ENCODE measurements at places on chromosomes 11 and 22.

GRCh38 chr11:69662806-69663205 is 12.3 kb downstream of the LTO1 start:
- DNase-seq: no peak

- DNase-seq: no peak
Observed at GRCh38 chr11:117827521-117828511, 3.3 kb upstream of the FXYD2 start.

DNA sequence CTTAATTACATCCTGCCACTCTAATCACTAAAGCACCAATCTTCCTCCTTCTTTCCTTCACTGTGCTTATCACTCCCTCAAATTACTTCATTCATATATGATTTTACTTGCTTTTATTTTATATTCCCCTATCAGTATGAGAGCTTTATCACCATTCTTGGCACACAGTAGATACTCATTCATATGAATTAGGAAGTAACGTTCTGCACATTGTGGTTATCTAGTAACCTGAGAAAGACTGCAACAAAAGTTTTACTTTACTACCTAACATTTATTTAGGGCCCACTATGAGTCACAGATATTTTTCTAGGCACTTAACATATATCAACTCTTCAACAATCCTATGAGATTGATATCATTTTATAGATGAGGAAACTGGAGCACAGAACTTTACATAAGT is 1559.9 kb upstream of the TENM4 start:
- DNase-seq: no peak

GRCh38 chr22:32555581-32555980 is 81.0 kb downstream of the FBXO7 start:
- no peak for DNase-seq

- no peak for DNase-seq
Observed at GRCh38 chr11:31337806-31338205, 31.7 kb downstream of the DCDC1 start.

- peak; percentile 75 for DNase-seq
Observed at GRCh38 chr11:33329705-33330329, 72.6 kb downstream of the HIPK3 start.

DNA sequence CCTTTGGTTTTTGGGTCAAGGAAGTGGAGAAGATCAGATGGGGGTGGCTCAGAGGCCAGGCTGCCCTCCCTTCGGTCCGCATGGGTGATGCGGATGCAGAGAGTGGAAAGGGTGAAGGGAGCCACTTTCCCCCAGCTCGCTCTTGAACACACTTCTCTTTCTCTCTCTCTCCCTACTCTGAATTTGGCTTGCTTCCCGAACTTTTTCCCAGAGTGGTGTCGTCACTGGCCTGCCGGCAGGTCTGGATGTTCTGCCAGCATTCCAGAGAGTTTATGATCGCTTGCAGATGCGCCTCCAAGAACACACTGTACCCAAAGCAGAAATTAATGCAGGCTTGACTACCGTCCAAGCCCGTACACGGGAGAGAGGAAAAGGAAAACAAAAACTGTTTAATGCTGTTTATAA is 103.2 kb downstream of the ZBTB16 start:
- DNase-seq: peak; percentile 96

DNA sequence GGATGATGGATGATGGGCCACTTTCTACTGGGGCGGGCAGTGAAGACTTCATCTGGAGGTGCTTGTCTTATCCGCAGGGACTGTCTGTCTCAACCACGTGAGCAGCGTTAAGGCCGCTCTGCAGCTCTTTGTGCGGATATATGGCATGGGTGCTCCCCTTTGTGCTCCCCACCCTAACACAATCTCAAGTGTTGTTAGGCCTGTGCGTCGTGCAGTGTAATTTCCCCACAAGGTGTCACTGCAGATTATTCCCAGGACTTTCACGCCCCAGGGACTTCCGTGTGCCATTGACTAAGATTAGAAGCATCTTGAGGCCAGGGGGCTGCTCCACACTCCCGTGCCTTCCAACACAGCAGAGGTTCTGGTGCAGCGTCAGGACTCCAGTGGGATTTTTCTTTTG is 65.3 kb downstream of the TBC1D22A start:
- no peak for DNase-seq

DNA sequence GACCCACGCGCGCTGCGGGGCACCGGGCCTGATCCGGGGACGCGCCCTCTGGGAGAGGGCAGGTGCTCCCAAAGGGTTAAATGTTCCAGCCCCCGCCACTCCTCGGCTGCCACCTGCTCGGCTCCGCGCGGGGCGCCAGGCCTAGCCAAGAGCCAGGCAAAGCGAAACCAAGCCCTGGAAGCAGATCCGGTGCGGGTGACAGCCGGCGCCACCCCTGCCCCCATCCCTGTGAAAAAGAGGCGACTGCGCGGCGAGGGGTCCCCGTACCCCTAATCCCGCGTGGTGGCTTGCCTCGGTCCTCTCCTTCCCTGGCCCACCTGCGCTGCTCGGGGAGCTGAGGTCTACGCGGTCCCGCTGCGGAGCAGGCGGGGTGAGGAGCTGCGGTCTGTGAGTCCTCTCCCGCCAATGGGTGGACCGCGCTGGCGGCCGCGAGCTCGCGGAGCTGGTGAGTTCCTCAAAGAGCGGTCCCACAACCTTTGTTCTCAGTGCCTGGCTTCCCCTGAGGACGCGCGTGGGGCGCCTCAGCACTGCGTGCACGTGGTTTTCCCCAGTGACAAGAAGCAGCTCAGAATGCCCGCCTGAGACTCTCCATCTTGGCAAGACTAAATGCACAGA is at the start of gene ME3:
ME3 (minus strand) TSS at position 610 of the 615 bp plus-strand sequence.
- peak; percentile 74 for DNase-seq

Data from GM23248 (cell line).